ENCODE measurements at places on chromosomes 3 and 15.

DNA sequence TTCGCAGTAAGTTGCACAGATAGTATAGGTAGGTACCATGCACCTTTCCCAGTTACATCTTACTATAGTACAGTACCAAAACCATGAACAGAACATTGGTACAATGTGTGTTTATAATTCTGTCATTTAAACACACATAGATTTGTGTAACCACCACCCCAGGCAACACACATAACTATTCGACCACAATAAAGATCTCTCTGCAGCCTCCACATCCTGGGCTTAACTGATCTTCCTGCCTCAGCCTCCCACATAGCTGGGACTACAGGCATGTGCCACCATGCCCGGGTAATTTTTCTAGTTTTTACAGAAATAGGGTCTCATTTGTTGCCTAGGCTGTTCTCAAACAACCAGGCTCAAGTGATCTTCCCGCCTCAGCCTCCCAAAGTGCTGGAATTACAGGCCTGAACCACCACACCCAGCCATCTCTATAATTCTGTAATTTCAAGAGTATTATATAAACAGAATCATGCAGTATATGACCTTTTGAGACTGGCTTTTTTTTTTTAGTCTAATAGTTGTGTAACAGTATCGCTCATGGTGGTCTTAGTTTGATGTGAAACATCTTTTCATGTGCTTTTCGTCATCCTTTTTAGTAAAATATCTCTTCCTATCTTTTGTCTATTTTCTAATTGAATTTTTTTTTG lies 13.3 kb upstream of the TMF1 start:
- peak; percentile 40 for DNase-seq

DNA sequence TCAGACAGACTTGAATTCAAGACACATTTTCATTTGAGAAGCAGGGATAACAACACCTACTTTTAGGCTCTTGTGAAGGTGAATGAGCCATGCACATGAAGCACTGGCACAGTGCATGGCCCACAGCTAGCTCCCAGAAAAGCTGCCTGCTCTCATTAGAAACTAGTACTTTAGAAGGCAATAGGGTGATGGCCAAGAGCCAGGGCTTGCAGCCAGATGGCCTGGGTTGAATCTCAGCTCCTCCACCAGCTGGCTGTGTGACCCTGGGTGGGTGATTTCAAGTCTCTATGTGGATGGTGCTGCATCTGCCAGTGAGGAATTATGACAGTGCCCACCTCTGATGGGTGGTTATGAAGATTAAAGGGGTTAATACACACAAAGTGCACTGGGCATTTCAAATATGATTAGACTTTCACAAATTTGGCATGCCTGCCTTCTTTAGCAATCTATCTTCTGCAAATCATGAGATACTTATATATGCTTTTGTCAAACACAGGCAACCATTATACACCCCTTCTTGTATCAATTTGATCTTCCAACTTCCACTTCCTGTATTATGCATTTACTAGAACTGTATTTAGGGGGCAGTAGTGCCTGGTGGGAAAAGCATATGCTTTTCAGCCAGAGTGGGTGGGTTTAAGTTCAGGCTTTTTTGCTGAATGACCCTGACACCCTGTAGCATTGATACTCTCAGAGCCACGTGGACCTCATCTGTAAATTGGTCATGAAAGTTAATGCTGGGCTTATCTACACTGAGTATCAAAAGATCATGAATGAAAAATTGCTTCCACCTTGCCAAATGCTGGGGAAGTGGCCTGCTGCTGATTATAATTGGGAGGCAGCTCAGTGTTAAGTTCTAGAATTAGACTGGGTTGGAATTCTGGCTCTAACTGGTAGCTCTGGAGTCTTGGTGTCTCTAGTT lies 34.7 kb upstream of the RBP1 start:
- no peak for DNase-seq

GRCh38 chr3:63034101-63034500 lies 158.9 kb upstream of the CADPS start:
- no peak for DNase-seq

- DNase-seq, result no peak
Measured at GRCh38 chr3:29608414-29609327, 327.8 kb downstream of the RBMS3 start.

DNA sequence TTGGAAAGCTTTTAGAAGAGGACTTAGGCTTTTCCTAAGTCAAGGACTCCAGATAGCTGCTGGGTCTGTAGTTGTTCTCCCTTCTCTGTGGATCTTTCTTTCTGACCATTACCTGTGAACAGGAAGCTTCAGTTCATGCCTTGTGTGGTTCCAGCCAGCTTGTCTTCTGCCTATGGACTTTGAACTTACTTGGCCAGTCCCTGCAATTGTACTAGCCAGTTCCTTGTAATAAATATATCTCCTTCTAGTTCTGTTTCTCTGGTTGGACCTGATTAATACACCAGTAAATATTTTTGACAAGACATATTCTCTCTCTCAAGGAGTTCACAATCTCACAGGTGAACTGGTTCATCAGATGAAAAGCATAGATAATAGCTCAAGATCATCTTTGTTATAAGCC lies 341.3 kb upstream of the DPPA4 start:
- no peak for DNase-seq

DNA sequence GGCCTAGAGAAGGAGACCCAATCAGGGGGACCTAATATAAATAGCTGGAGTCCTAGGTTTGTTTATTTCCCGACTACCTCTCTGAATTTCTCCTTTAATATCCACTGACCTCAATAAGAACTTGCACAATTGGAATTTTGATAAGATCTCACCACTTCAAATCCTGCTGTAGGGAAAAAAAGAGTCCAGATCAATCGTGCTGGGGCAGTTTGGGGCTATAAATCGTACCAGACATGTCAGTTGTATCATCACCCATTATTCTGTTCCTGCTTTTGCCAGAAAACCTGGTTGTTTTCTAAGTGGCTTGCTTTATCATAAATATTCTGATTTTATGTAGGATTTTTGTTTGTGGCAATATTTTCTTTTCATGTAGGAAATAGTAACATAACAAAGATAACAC lies 281.3 kb downstream of the DIPK2A start:
- DNase-seq, result no peak

DNA sequence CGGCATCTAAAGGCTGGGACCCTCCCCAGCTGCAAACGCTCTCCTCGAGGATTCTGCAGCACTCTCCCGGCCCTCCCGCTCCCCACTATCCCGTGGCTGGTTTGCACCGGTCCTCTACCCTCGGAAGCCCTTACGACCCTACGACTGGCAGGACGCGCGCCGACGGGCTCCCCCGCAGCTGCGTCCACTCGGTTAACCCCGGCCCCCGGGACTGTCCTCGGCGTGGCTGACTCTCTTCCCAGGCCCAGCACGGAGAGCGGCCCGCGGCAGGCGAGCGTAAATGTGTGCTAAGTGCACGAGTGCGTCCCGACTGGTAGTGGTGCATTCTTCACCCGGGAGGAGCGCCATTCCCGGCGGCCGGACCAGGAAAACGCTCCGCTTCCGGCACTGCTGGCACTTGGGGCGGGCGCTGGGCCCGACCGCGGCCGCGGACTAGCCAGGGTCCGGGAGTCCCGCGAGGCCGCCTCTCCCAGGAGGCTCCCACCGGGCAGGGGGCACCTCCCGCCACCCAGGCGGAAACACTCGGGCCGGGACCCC lies 508 bp downstream of the GORASP1 start:
- no peak for DNase-seq

- DNase-seq, result no peak
Measured at GRCh38 chr15:77759896-77760592, 127.3 kb upstream of the LINGO1 start.

GRCh38 chr3:169641167-169641566 lies 22.3 kb downstream of the MECOM start:
- DNase-seq, result no peak

DNA sequence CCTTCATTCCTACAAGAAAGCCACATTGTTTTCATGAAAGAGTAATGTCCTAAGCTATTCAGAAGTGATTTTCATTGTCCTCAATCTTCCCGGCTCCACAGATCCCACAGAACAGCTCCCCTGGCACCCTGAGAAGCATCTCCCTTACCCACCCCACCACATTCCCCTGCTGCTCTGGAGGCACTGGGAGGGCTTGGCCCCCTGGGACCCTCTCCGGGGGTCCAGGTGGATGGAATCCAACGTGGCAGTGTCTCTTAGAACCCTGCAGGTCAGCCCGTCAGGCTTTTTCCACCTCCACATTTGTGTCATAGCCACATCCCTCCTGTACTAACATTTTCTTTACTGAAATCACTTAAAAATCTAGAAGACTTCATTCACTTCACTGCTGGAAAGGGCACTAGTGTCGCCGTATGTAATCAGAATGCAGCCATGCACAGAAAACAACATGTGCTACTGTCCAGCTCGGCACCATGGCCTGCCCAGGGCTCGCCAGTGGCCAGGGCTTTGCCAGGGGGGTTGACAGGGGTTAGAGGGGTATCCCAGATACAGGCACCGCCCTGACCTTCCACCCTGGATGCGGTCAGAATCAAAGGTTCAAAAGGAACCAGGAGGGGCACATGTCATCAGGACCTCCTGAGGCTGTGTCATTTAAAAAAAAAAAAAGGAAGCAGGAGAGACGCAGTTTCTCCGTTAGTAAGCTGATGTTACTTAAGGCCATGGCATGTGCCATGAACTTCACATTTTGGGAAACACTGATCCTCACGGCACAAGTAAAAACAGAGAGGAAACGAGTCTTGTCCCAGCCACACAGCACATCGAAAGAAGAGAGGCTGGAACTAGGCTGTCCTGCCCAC lies 106.3 kb downstream of the LSM3 start:
- no peak for DNase-seq

DNA sequence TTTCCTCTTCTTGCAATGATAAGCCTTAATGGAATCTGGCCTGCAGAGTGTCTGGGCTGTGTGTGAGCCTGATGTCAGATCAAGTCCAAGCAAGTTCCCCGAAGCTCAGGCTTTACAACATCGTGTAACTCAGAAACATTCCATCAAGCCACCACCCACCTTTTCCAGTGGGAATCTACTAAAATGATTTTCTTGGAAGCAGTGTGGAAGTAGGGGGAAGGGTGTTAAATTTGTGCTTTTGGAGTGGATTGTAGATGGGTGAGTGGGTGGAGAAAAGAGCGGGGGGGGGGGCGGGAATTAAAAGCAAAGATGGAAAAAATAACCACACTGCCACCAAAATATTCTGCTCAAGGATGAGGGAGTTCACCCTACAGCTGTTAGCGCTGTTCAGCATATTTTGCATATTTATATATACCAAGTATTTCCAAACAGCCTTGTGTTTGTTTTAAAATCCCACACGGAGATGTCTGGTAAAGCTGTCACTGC lies 53.6 kb downstream of the VGLL3 start:
- no peak for DNase-seq

DNA sequence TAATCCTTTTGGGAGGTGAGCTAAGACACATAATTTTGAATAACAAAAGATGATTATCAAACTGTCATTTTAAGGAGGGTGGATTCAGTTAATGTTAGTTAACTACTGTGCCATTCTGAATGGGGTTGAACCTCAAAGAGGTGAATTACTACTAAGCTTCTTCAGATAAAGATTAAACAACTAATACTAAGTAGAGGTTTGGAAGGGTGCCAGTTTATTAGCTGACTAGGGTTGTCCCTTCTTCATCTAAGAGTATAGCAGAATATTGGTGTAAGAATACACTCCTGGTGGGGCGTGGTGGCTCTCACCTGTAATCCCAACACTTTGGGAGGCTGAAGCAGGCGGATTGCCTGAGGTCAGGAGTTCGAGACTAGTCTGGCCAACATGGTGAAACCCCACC lies 123.1 kb upstream of the LRRFIP2 start:
- no peak for DNase-seq

DNA sequence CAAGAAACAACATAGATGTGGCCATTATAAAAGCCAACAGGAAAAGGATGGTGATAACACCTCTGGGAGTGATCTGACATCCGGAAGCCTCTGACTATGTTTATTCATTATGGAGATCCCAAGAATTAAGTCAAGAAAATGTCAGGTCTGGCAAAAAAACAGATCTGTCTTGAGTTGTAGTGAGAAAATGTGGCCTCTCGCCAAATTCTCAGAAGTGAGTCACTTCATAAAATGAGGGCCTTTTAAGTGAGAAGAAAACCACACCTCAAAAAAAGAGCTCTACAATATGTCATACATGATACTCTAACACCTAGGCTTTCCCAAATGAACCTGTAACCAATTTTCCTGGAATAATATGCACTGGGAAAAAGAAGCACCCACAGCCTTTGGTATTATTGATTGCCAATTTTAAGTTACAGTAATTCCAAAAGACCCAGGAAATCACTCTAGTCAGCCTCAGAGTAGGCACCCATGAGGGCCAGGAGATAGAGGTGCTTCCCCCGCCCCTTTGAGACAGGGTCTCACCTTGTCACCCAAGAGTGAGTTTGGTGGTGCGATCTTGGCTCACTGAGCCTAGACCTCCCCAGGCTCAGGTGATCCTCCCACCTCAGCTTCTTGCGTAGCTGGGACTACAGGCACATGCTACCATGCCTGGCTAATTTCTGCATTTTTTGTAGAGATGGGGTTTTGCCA lies 38.0 kb downstream of the CCR3 start:
- peak; percentile 58 for DNase-seq

- no peak for DNase-seq
Measured at GRCh38 chr3:120670576-120670975, 11.5 kb downstream of the HGD start.

DNA sequence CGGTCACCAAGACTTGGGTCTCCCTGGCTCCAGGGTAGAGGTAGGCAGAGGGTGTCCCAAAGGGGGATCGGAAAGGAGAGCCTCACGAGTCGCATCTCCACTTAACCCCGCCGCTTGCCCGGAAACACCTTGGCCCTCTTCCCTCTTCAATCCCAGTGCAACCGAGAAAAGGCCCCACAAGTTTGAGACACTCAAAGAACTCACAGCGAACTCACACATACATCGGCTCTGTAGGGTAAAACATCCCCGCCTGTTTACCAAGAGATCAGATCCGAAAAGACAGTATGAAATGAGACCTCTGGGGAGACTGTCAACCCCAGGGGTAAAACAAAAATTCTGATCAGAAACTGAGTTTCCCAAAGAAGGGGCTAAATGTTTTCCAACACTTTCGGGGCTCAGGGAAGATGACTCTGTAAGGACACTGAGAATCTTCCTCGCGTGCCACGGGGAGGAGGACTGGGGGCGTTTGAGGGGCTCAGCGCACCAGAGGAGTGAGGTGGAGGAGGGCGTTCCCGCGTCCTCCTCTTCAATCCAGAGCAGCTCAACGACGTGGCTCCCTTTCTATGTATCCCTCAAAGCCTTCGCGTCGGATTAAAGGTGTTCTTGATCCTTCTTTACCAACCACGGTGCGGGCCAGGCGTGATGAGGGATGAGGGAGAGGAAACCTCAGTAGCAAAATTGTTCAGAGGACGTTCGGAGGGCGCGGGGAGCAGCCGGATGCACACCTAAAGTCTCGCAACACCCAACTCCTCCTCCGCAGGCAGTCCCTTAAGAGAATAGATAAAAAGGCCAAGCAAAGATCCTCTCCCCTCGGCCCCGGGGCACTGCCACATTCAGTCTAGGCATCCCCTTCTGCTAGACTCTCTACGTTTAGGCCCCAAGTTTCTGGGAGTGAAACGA lies 3.7 kb downstream of the WNT5A start:
- DNase-seq, result no peak
